ENCODE measurements at places on chromosomes 5 and 9.

DNA sequence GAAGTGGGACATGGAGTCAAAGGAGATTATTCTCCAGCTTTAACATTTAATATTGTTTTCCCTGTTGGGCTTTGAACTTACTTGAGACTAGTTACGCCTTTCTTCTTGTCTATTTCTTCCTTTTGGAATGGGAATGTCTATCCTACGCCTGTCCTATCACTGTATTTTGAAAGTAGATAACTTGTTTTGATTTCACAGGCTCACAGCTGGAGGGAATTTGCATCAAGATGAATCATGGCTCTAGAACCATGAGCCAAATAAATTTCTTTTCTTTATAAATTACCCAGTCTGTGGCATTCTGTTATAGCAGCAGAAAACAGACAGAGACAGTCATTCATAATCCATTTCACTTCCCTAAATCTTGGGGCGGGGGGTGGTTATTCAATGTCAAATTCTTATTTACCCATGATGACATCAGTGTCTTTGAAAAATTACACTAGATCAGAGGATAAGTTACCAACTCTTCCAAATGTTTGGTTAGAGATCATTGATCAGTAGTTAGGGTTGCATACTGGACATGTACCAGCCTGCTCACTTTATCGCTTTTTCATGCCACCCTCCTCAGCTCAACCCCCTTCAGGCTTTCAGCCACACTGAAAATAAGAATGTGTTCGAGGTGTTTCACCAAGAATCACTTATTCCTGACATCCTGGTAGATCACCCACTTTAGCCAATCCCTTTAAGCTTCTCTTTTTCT lies 419.6 kb upstream of the PIK3R1 start:
- DNase-seq, result no peak

GRCh38 chr5:74948031-74948546 lies 81.9 kb upstream of the FAM169A start:
- DNase-seq, result no peak

DNA sequence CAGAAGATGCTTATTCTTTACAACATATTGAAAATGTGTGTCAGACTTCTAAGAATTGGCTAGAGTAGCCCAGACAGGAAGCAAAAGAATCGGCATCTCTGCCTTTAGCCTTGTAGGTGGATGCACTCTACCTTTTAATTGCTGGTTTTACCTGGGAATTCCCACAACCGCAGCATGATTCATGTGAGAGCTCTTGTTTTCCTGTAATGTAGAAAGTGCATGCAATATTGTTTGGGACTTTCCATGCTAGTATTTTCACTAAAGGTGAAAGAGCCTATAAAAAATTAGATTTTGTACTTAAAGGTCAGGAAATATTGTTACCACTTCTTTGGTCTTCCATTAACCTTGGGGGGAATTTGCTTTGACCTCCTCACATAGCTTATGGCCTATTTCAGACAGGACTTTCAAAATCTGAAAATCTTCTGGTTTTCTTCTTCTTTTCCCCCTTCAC lies 89.8 kb downstream of the NTRK2 start:
- DNase-seq, result no peak

GRCh38 chr5:445591-445990 lies 2.6 kb downstream of the EXOC3 start:
- no peak for DNase-seq

DNA sequence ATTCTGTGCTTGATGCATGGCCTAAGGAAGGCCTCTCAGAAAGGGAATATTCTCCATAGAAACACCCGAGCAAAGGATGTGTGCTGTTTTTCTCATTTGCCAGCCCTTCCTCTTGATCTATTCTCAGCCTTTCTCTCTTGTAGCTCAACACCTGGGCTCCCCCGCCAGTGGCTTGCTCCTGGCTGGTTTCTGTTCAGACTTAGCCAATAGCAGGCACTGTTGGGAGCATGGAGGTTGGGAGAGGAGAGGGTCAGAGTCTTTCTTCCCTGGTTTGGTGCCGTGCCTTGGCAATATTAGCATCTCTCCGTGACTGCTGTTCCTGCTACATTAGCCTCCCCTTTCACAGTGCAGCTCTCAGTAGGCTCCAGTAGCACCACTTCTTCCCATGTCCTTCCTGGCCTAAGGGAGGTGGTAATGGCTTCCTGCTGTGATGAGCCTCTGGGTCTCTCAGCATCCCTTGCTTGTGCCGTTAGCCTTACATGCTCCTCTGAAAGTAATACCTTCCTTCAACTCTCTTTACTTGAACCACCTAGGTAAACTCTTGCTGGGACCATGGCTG lies 269.7 kb upstream of the GAS1 start:
- no peak for DNase-seq

DNA sequence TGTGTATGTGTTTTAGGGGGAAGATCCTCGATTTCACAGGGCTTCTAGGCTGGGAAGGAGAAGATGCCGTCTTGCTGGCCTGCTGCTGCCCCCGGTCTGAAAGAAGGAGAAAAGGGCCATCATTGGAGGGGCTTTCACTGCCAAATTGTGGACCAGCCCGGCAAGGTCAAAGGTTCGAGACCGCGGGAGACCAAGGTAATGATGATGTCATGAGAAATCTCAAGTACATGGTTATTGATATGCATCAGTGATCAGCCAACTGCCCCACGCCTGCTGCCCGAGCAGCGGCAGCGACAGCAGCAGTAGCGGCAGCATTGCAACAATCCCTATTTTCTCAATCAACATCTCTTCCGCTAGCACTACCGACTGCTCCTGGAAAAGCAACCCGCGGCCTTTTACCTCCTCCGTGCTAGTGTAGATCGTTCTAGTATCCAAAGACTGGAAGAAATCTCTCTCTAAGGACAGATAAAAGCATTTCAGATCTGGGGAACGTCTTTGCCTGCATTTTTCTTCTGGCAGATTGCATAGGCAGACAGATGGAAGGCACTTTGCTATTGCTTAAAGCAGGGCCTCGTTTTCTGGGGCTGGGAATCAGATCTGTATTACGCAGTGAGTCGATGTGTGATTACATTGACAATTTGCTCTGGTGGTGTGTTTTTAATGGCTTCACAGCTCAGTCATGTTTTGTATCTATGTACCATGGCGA lies 215.3 kb downstream of the MEF2C start:
- DNase-seq, result no peak

GRCh38 chr5:93601071-93601801 lies 18.2 kb downstream of the NR2F1 start:
- DNase-seq, result no peak

GRCh38 chr9:91420501-91421127 lies 3.0 kb downstream of the NFIL3 start:
- DNase-seq, result no peak

- no peak for DNase-seq
Measured at GRCh38 chr5:178564397-178564796, 25.8 kb downstream of the COL23A1 start.

DNA sequence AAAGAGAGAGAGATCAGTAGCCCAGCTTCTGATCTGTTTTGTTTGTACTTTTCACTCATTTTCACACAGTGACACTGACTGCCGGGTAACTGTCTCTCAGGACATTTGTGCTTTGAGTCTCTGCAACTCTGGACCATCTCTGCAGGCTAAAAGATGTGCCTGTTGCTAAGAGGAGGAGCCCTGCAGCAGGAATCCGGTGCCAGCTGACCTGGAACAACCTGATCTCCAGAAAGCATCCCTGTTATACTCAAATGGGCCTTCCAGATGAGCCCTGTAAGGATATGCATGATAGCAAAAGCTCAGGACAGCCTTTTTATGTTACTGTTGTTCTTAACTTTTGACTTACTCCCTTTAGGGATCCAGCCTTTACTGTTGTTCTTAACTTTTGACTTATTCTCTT lies 170.7 kb upstream of the RASEF start:
- DNase-seq, result no peak

GRCh38 chr5:55154873-55155272 lies 5.1 kb upstream of the GPX8 start:
- DNase-seq, result no peak

- DNase-seq, result no peak
Measured at GRCh38 chr9:114538241-114538640, 33.0 kb upstream of the WHRN start.
